ENCODE measurements at places on chromosomes 7 and 10.

- DNase-seq, result no peak
These were observed 93.0 kb upstream of the KCTD7 start for GRCh38 chr7:66535414-66536329.

- no peak for DNase-seq
These were observed 27.1 kb upstream of the KLF6 start for GRCh38 chr10:3812141-3812540.

GRCh38 chr10:74049955-74050354 lies 52.0 kb downstream of the VCL start:
- no peak for DNase-seq

DNA sequence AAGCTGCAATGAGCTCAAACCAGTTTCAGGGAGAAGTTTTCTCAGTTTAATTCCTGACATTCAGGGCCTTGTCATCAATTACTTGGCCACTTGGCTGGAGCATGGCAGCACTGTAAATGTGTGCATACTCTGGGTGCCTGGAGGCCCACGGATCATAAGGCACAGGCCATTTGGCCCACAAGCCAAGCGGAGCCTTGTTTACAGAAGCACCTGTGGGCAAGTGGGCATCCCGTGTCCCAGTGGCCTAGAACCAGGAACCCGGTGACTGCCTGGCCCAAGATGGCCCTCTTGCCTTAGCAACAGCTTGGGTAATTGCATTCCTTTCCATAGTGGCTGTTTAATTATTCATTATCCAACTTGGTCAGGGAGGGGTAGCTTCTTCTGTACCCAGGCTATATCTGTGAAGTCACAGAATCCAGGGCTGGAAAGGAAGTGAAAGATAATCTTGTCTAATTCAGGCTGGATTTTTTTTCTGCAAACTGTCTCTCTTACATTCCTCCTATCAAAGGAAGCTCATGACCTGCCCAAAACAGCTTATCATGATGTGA lies 426.4 kb upstream of the ZMIZ1 start:
- no peak for DNase-seq

DNA sequence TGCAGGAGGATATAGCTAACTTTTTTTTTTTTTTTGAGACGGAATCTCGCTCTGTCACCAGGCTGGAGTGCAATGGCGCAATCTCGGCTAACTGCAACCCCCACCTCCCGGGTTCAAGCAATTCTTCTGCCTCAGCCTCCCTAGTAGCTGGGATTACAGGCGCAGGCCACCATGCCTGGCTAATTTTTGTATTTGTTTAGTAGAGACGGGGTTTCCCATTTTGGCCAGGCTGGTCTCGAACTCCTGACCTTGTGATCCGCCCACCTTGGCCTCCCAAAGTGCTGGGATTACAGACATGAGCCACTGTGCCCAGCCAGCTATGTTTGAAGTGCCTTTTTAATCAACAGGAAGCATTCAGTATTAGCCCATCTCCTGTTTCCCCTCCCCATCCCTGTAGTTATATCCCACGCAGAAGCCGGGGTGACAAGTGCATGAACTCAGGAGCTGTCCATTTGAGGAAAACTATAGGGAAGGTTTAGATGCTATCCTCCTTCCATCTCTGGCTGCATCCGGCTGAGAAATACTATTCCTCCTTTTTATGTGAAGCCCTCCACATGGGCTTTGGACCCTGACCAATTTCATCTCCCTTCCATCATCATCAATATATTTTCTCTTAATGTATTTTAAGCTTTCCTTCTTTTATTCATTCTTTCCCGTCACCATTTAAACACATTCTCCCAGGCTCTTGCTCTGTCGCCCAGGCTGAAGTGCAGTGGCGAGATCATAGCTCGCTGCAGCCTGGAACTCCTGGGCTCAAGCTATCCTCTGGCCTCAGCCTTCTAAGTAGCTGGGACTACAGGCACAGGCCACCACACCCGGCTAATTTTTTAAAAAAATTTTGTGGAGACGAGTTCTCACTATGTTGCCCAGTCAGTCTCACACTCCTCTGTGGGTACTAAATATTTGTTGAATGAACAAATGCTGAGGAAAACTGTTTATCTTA lies 1.3 kb upstream of the POT1 start:
- no peak for DNase-seq

DNA sequence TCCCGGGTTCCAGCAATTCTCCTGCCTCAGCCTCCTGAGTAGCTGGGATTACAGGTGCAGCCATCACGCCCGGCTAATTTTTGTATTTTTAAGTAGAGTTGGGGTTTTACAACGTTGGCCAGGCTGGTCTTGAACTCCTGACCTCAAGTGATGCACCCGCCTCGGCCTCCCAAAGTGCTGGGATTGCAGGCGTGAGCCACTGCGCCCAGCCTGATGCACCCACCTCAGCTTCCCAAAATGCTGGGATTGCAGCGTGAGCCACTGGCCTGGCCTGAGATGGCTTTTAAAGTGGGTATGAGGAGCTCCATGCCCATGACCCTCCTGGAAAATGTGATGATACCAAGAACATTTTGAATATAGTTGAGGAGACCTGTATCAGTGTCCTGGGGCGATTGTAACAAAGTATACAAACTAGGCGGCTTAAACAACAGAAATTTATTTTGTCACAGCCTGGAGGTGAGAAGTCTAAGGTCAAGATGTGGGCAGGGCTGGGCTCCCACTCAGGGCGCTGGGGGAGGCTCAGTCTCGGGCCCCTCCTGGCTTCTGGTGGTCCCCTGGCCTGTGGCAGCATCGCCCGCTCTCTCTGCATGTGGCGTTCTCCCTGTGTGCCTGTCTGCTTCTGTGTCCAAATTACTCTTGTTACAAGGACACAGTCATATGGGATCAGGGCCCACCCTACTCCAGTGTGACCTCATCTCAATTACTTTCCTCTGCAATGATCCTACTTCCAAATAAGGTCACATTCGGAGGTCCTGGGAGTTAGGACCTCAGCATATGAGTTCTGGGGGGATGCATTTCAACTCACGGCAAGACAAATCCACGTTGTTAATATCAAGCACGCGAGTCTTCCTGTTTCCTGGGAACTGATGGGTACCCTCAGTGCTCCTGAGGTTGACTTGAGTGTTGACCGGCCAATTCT lies 108.8 kb downstream of the ACTR3B start:
- DNase-seq, result no peak

DNA sequence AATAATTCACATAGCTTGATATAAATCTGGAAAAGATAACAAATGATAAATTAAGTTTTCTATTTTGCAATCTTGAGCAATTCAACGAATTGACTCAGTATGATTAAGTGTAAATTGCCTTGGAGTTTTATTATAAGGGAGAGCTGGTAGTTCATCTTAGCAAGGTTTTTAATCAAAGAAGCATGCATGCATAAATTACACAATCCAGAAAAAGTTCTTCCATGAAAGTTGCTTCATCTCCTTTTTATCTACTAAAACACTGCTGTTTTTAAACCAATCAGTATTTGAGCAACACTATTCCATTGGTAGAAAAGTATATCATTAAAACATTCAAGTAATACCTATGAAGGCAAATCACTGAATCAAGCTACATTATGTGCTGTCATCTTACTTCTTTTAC lies 47.6 kb downstream of the POT1 start:
- no peak for DNase-seq

GRCh38 chr7:13454916-13455592 lies 534.4 kb downstream of the ETV1 start:
- DNase-seq, result no peak

DNA sequence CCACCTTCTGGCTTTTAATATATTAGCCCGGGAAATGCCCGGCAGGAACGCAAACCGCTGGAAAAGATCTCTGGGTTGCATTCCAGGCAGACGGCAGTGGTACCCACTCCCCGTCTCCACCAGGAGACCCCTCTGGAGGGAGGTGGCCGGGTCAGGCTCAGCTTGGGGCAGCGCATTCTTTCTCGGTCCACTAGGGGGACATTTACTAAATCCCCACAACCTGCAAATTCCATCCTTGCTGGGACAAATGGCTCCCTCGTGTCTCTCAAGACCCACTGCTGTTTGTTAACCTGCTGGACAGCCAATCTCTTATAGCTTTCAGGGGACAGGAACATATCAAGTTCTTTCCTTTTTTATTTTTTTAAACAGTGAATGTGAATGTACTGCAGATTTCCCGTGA lies 45.8 kb upstream of the CARD11 start:
- no peak for DNase-seq

DNA sequence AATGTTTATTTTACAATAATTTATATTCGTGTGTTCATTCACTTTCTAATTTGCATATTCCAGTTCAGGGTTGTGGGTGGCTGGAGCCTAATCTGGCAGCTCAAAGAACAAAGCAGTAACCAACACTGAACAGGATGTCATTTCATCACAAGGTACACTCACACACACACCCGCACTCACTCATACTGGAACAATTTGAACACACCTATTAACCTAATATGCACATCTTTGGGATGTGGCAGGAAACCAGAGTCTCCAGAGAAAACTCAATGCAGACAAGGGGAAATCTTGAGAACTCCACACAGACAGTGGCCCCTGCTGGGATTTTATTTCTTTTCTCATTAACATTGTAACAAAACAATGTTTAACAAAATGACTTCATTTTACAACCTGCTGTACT lies 97.4 kb downstream of the TWIST1 start:
- DNase-seq, result no peak

DNA sequence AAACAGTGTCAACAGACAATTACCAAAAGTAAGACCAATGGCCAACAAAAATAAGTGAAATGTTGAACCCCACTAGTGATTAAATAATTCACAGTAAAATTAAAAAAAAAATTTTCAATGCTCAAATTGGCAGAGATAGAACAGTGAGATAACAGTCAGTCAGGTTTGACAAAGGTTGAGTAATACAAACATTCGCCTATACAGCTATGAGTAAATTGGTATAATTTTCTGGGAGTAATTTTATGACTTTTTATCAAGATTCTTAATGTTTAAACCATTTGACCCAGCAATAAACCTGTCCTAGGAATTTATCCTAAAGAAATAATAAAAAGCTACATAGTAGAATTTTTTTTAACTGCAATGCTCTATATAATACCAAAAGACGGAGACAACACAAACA lies 64.9 kb upstream of the SHH start:
- DNase-seq, result no peak

- no peak for DNase-seq
These were observed 40.4 kb upstream of the IL6 start for GRCh38 chr7:22686620-22687019.

- DNase-seq, result no peak
These were observed 264.5 kb upstream of the NEBL start for GRCh38 chr10:21161647-21162046.

- DNase-seq, result no peak
These were observed 93.9 kb downstream of the BMS1 start for GRCh38 chr10:42876476-42876875.

- DNase-seq, result no peak
These were observed 4.8 kb upstream of the AOC1 start for GRCh38 chr7:150847536-150847935.

- no peak for DNase-seq
These were observed 39.0 kb downstream of the AP5Z1 start for GRCh38 chr7:4814433-4814832.

DNA sequence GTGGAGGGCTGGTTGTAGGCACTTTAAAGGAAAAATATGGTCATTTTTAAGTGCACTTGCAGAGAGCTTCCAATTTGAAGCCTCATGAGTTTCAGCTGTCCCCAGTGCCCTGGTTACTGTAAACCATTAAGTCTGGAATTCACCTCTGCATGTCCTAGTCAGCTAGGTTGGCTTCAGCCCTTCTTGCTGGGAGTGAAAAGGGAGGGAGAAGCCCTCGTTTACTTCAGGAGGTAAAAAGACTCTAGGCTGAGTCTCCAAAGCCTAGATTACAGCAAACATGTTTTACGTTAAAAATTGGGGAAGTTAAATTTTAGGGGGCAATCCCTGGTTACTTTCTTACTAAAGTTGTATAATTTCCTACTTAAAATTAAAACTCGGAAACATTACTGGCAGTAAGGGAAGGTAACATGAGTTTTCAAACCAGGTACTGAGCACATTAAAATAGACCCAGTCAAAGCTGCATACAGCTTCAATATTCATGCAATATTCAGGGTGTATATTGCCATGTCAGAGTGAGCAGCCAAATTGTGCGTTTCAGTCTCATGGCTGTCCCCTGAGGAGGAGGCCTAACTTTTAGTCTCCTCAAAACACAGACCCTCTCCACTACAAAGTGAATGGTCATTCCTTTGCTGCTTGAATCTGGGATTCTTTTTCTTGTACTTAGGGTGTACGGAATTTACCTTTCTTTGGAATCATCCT lies 156.7 kb downstream of the PRKG1 start:
- no peak for DNase-seq

DNA sequence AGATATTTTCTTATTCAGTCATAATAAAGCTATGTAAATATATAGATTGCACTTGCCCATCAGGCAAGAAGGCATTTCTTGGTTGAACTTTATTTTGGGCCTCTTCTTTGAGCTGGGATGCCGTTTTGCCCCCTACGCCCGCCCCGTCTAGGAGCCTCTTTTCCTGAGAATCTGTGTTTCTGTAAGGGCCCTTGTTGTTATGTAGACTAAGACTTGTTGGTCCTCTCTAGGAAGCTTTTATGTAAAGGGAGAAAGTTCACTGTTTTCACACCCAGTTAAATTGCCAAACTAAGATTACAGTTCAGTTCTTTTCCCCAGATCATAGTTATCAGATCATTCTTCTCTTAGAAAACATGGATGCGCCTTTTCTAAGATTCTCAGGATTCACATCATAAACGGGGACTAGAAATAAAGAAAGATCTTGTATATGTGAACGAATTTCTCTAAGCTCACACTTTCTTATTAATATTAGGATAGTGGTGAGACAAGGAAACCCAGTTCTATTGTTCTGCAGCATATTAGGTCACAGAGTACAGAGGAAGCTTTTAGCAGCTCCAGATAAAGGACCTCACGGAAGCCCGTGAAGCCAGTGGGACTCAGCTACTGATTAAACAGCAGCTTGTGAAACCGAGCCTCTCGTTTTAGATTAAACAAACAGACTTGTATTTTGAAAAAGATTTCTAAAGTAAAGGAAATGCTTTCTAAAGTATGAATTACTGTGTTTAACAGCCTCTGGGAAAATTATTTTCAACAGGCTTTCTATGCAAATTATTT lies 3.8 kb downstream of the LMTK2 start:
- DNase-seq, result no peak

DNA sequence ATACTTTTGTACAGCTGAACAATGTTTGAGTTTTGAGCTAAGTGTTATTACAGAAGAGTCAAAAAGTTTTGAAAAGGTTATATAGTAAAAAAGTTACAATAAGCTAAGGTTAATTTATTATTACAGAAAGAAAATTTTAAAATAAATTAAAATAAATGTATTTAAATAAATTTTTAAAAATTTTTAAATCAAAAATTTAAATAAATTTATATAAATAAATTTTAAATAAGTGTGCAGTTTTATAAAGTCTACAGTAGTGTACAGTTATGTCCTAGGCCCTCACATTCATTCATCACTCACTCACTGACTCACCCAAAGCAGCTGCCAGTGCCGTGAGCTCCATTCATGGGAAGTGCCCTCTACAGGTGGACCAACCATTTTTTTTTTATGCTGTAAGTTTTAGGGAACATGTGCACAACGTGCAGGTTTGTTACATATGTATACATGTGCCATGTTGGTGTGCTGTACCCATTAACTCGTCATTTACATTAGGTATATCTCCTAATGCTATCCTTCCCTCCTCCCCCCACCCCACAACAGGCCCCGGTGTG lies 462.9 kb upstream of the ZMIZ1 start:
- DNase-seq, result no peak
